Fibroblast of lung (primary cell): ENCODE measurements at places on chromosomes 13 and 19.

GRCh38 chr19:52227196-52227940 is 37.5 kb downstream of the PPP2R1A start:
- DNase-seq: no peak
- no peak overlapping the region for H3K4me3 ChIP-seq
- H3K27me3 ChIP-seq: no peaks in the 10 kb centered on the region
- no peak overlapping the region for H3K27ac ChIP-seq

DNA sequence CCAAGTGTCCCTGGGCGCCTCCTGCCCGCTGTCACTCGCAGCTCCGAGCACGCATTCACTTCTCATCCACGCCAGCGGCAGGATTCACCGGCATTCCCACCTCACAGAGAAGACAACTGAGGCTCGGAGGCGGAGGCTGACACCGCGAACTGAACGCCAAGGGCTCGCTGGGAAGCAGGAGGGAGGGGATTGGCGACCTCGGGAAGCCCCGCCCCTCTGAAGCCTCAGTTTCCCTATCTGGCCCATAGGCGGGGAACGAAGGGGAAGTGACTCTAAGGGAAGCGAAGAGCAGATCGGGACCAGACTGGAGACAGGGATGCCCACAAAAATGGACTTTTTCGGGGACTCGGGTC is 256 bp downstream of the MICOS13 start:
- peak overlapping the region; percentile 92 for H3K4me3 ChIP-seq
- peaks cover 4% of the 10 kb centered on the region for H3K4me1 ChIP-seq
- no peak for DNase-seq
- H3K27ac ChIP-seq: peak overlapping the region; percentile 92
- H3K27me3 ChIP-seq: peaks cover 3% of the 10 kb centered on the region
- H3K36me3 ChIP-seq: peaks cover 1% of the 10 kb centered on the region

GRCh38 chr13:109868578-109869311 is 82.4 kb upstream of the IRS2 start:
- no peak for DNase-seq
- peaks cover 9% of the 10 kb centered on the region for H3K4me1 ChIP-seq
- no peaks in the 10 kb centered on the region for H3K27me3 ChIP-seq

GRCh38 chr13:89279374-89279773 is 1608.2 kb downstream of the SLITRK5 start:
- H3K4me1 ChIP-seq: no peaks in the 10 kb centered on the region
- no peaks in the 10 kb centered on the region for H3K36me3 ChIP-seq
- DNase-seq: no peak
- H3K4me3 ChIP-seq: no peak overlapping the region

DNA sequence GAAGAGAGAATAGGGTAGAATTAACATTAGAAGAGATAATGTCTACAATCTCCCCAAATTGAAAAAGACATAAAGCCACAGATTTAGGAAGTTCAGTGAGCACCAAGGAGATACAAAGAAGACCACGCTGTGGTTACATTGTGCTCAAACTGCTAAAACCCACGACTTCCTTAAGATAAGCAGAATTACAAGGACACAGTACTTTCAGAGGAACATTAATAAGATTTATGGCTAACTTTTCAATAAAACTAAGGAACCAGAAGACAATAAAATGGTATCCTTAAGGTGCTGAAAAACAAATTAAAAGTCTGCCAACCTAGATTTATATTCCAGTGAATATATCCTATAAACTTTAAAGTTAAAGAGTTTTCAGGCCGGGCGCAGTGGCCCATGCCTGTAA is 7.4 kb upstream of the IL17D start:
- H3K4me3 ChIP-seq: no peak overlapping the region
- no peaks in the 10 kb centered on the region for H3K27me3 ChIP-seq
- no peaks in the 10 kb centered on the region for H3K36me3 ChIP-seq

- H3K36me3 ChIP-seq: no peaks in the 10 kb centered on the region
- peaks cover 2% of the 10 kb centered on the region for H3K4me1 ChIP-seq
- peak; percentile 38 for DNase-seq
- no peak overlapping the region for H3K4me3 ChIP-seq
Measured at GRCh38 chr19:4896372-4896771, 6.3 kb downstream of the ARRDC5 start.

- peak; percentile 75 for DNase-seq
- H3K27ac ChIP-seq: no peak overlapping the region
- H3K27me3 ChIP-seq: no peaks in the 10 kb centered on the region
- no peaks in the 10 kb centered on the region for H3K4me1 ChIP-seq
Measured at GRCh38 chr13:79631051-79631659, 150.2 kb downstream of the NDFIP2 start.

DNA sequence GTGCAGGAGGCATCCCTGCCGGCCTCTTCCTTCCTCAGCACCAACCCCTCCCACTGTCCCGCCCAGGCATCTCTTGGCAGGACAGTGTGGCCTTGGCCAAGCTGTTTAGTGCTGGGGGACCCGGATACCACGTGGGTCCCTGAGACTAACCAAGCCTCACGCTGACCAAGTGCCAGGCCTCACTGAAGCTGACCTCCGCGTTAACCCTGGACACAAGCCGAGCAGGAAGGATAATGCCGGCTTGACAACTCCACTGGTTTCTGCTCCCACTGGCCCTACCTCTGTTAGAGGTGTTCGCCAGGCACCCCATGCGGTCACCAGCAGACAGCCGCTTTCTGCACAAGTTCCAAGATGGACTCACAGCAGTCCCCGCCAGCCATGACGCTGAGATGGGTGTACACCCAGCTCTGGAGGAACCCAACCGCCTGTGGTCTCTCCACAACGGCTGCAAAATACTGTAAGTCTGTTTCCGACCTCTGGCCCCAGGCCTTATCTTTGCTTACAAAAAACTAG is 12.4 kb downstream of the GRTP1 start:
- no peak overlapping the region for H3K4me3 ChIP-seq
- no peaks in the 10 kb centered on the region for H3K36me3 ChIP-seq
- no peak overlapping the region for H3K27ac ChIP-seq
- no peaks in the 10 kb centered on the region for H3K4me1 ChIP-seq

DNA sequence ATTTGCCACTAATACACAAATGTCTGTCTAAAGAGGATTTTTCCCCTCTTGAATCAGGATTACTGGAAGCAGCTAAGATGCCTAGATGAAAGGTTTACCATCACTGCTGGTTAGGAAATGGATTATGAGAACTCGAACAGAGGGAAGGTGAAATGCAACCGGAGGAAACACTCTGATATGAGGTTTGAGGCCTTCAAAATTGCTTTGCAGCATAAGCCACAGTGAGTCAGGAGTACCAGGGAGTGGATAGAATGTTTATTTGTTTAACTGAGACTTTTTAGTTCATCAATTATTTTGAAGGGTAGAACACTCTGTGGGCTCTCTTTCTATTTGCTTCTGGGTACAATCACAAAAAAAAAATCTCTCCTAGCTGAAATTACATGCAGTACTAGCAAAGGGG is 18.1 kb downstream of the CDADC1 start:
- H3K27me3 ChIP-seq: no peaks in the 10 kb centered on the region
- H3K36me3 ChIP-seq: peaks cover 1% of the 10 kb centered on the region
- peak; percentile 93 for DNase-seq
- H3K4me1 ChIP-seq: no peaks in the 10 kb centered on the region
- H3K4me3 ChIP-seq: no peak overlapping the region

DNA sequence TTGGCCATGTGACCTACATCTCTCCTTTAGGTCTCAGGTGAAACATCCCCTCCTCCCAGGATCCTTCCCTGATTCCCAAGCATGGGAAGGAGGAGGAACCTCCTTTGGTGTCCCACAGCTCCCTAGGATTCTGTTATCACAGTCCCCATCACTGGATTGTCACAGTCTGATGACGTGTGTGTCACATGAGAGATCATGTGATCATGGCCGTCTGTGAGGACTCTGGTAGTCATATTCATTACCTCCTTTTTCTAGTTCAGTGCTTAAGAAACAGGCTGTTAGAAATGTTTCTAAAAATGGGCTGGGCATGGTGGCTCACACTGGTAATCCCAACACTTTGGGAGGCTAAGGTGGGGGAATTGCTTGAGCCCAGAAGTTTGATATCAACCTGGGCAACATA is 3.0 kb downstream of the DHX34 start:
- H3K4me1 ChIP-seq: peaks cover 3% of the 10 kb centered on the region
- no peak overlapping the region for H3K4me3 ChIP-seq
- no peak overlapping the region for H3K27ac ChIP-seq
- H3K27me3 ChIP-seq: no peaks in the 10 kb centered on the region

- H3K4me3 ChIP-seq: no peak overlapping the region
- H3K27me3 ChIP-seq: no peaks in the 10 kb centered on the region
- H3K36me3 ChIP-seq: peaks cover 12% of the 10 kb centered on the region
- DNase-seq: peak; percentile 51
- no peak overlapping the region for H3K27ac ChIP-seq
- no peaks in the 10 kb centered on the region for H3K4me1 ChIP-seq
Measured at GRCh38 chr19:58434217-58434616, 5.7 kb downstream of the ZNF132 start.
